ENCODE measurements at places on chromosomes 1 and 21.

DNA sequence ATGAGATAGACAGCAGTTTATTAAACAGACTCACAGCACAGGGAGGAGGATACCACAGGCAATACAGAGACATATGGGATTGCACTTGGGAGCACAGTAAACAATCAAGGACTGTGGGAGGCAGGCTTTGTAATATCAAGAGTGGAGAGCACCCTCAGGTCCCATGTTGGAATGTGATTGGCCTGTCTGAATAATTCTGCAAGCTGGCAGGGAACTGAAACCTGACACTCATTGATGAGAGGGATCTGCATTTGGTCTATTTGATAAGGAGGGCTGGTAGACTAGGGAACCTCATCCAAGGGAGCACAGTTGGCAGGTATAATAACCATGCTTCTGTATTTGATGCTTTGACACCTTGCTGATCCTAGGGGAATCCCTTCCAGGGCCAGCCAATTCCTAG lies 69.9 kb upstream of the PRMT6 start:
- DNase-seq: no peak

DNA sequence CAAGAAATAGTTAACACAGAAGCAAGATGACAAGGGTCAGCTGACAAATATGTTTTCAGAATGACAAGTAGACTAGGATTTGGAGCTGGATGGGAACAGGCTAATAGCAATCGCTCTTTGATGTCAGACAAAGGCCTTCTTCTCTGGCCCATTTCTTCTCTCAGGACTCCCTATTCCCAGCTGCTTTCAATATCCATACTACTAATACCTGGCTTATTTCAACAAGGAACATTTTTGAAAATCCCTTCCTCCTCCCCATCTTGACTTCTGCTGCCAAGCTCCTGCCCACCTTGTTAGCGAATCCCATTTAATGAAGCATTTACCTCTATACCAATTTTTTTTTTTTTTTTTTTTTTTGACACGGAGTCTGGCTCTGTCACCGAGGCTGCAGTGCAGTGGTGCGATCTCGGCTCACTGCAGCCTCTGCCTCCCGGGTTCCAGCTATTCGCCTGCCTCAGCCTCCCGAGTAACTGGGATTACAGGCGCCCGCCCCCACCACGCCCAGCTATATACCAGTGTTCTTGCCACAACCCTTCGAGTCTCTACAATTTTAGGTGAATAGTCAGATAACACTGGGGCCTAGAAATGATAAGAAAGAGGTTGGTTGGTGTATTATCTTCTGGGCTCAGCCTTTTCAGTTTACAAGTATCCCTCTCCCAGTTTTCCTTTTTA lies 68.4 kb downstream of the MACF1 start:
- DNase-seq: no peak

DNA sequence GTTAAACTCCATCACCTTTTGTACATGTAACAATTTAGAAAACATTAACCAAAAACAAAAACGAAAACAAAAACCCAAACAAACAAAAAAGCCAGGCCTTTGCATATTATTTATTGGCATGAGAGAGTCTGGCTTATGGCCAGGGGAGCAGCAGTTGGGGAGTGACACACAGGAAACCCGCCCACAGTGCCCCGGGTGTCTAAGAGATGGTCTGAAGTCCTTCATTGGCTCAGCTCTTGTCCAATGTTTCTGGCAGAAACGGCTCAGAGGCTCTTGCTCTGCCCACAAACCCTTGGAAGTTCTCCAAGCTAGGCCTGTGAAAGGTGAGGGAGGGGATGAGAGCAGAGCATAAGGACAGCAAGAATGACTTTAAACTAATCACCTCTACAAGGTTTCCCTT lies 131.5 kb downstream of the CNIH3 start:
- DNase-seq: no peak

DNA sequence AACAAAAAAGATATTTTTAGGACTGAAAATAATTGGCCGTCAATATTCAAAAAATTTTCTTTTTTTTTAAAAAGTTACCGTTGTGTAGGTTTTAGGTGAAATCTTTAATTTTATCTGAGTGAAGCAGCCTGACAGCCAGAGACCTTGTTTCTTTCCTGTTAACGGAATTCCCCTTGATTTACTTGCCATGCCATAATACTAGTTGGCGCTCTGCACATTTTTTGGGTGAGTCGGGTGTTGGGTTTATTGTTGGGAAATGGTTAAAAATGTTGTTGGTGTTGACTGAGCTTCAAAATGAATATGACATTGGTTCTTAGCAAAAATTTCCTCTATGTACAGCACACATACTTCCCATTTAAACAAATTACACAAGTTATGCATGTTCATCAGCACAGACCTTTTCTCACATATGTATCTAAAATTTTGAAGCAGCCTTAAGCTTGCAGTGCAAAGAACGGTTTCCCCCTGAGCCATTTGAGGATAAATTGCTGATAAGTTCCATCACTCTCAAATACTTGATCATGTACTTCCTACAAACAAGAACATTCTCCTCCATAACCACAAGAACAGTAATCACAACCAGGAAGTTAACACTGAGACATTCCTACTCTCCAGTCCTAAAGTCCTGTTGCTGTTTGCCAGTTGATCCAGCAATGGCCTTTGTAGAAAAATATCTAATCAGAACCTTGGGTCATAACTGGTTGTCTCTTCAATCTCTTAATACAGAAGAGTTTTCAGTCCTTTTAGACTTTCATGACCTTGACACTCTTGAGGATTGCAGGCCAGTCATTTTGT lies 34.2 kb downstream of the CAMTA1 start:
- no peak for DNase-seq

GRCh38 chr1:22711591-22712501 lies 1.2 kb downstream of the EPHB2 start:
- no peak for DNase-seq

- DNase-seq: peak; percentile 84
Observed at GRCh38 chr21:37257967-37258877, 8.9 kb downstream of the VPS26C start.

DNA sequence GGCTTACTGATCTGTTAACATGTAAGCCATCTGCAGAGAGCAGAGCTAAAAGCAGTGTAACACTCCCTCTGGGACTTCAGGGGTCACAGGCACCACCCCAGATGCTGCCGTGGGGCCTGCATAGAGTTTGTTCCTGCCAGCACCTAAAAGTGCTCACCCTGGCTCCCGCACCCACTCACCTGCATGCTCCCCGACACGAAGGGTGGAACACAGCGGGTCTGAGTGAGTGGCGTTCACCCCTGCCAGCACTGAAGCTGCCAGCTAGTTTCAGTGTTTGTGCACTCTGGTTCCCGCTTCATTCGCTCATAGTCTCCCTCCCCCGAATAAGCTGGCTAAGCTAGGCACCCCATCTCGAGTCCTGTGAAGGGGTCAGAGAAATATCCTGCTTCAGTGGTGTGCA lies 1681.0 kb downstream of the NCAM2 start:
- no peak for DNase-seq

GRCh38 chr1:224559981-224560728 lies 56.0 kb upstream of the CNIH3 start:
- no peak for DNase-seq

- DNase-seq: no peak
Observed at GRCh38 chr1:203158960-203159665, 16.5 kb downstream of the MYBPH start.

- no peak for DNase-seq
Observed at GRCh38 chr1:76481672-76482071, 385.6 kb upstream of the ST6GALNAC5 start.

DNA sequence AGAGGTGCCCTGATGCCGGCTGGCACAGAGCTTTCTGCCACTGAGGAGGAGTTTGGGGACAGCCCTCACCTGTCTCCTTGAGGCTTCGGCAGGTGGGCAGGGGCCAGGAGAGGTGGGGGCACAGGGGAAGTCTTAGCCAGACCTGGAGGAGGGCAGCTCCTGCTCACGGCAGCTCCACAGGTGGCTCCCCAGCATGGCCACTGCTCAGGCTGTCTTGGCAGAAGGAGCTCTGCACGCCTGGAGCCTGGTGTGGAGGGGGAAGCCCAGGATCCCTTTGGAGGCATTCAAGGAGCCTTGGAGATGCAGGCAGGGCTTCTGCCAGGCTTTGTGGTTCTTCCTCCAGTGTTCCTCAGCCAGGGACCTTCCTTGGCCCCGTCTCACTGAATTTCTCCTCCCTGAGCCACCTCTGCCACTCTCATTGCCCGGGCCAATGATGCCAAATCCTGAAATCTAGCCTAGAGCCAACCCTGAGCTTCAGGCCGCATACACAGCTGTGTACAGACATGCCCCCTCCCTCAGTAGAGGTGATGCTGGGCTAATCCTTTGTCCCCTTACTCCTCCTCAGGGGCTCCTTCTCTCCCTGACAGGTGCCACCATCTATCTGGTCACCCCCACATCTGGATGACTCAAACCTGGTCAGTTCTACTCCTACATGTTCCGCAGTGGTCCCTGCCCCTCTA lies 251.8 kb upstream of the VAMP3 start:
- no peak for DNase-seq

DNA sequence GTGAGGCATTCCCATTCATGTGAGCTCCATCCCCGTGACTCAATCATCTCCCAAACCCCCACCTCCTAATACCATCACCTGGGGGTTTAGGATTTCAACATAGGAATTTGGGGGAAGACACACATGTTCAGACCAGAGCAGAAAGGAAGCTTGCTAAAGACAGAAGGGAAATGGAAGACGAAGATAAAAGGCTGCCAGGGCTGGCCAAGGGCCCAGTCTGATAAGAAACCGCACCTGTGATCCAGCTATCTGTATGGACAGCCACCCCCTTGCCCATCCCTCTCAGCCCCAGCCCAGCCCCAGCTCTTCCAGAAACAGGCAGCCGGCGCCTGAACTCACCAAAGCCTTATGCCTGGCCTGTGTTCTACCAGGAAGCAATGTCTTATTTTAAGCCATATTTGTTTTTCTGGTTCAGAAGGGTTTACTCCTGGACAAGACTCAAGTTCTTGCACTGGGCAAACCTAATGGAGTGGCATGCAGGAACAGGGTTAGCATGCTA lies 198.4 kb upstream of the VAMP3 start:
- no peak for DNase-seq

- no peak for DNase-seq
Observed at GRCh38 chr1:78703806-78704205, 54.2 kb downstream of the IFI44 start.

- peak; percentile 9 for DNase-seq
Observed at GRCh38 chr1:77825131-77825709, 45.8 kb downstream of the MIGA1 start.

GRCh38 chr1:223649222-223649621 lies 16.3 kb downstream of the CAPN8 start:
- no peak for DNase-seq

DNA sequence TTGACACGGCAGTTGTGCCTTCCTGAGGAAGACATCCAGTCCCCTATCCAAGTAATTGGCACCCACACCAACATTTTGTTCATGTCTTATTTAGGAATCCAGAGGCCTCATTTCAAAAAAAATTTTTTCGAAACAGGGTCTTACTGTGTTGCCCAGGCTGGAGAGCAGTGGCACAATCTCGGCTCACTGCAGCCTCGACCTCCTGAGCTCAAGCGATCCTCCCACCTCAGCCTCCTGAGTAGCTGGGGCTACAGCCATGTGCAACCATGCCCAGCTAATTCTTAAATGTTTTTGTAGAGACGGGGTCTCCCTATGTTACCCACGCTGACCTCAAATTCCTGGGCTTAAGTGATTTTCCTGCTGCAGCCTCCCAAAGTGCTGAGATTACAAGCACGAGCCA lies 9.2 kb upstream of the TRNP1 start:
- DNase-seq: no peak

- DNase-seq: no peak
Observed at GRCh38 chr1:113109908-113110554, 37.0 kb downstream of the LRIG2 start.

- DNase-seq: no peak
Observed at GRCh38 chr1:170623171-170623570, 40.8 kb upstream of the PRRX1 start.

- no peak for DNase-seq
Observed at GRCh38 chr1:186491336-186491735, 30.4 kb upstream of the PDC start.

DNA sequence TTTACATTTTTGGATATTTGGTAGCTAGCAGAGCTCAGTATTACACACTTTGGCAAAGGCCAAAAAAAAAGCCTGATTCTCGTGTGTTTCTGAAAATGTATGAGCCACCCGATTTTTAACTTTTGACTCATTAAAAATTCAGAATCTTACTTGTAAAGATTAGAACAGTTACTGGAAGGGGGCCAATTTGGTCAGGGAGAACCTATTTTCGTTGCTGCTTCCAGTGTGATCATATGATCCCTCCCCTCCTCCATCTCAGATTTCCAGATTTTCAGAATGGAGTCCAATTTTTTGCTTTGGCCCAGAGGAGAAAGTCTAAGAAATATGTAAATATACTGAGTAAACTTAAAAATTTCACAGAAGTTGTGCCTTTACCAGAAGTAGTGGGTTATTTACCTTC lies 3.2 kb upstream of the OR2AK2 start:
- no peak for DNase-seq

- DNase-seq: no peak
Observed at GRCh38 chr21:17802572-17802971, 16.6 kb downstream of the C21orf91 start.

- peak; percentile 58 for DNase-seq
Observed at GRCh38 chr1:32538887-32539583, at the start of gene ZBTB8A. ZBTB8A (plus strand) TSS chr1:32539427; CDS start chr1:32592932, 53,505 bp downstream.

DNA sequence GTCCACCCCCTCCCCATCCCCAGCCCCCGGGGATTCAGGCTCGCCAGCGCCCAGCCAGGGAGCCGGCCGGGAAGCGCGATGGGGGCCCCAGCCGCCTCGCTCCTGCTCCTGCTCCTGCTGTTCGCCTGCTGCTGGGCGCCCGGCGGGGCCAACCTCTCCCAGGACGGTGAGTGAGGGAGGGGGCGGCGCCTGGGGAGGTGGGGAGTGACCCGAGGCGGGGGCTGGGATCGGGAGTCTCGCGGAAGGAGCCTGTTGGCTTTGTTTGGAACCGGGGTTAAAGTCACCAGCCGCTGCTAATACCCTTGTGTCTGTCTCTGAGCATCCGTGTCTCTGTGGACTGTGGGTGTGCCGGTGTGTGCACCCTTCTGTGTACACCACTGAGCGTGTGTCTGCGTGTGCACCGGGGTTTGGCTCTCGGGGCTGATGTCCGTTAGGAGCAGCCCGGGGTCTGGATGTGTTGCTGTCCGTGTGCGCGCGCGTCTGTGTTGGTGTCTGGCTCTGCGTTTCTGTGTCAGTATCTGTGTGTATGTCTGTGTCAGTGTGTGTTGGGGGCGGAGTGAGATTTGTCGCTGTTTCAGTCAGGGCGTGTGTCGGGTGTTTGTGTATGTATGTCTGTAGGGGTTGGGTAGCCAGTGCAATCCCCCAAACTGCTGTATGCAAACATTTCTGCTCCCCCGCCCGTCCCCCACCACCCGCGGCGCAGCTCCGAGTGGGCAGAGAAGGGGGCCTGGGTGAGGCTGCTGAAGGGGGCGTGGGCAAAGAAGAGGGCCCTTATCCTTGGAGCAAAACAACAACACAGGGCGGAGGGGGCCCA lies 480 bp downstream of the CADM3 start:
- no peak for DNase-seq

DNA sequence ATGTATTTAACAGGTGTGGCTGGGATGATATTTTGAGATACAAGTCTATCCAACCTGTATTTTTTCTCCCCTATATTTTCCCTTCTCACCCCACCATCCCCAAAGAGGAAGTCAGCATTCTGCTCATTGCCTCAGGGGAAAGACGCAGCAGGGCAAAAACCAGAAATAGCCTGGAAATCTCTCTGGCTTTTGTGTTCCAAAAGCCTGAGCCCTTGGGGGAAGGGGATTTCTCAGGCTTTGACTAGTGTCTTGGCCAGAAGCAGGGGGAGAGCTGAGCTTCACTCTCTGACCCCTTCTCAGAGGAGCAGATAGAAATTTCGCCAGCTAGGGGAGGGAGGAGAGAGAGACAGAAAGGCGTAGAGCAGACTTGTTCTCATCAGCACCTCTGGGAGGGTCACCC lies 244.7 kb downstream of the RRAGC start:
- no peak for DNase-seq

Measured in GM06990 (cell line).